ENCODE measurements at places on chromosomes 7 and 10. TPM values are rescaled to one million over a fixed set of nuclear protein-coding genes. Genes with fewer than 3 reads are reported as not detected.

The RAPGEF5 gene
- 64.7 TPM for total RNA-seq

The PAPOLB gene
- 0.74 TPM for total RNA-seq

The RADIL gene
- total RNA-seq = 3.7 TPM

The UNC5B gene
- total RNA-seq = 4.2 TPM
